ENCODE measurements at places on chromosomes 7 and 10. TPM values are rescaled to one million over a fixed set of nuclear protein-coding genes. Genes with fewer than 3 reads are reported as not detected.

DNA sequence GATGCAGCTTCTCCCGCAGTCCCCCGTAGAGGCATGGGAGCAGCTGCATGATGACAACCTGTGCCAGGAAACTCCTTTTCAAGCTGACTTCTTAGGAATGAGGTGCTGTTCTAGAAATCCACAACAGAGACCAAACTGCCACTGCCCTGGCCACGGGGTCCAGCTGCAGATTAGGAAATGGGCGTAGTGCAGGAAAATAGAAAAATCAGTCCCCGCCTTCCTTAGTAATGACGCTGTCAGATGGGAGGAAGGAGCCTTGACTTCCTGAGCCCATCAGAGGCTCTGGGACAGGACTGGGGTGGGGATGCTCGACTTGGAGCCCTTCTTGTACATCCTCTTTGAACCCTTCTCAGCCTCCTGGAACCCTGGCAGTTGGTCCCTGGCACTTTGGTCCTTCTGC is 227.8 kb upstream of the GRB10 start:
- H3K4me3 ChIP-seq: no peak overlapping the region
- no peaks in the 10 kb centered on the region for H3K36me3 ChIP-seq
- no peaks in the 10 kb centered on the region for H3K4me1 ChIP-seq
- no peak for DNase-seq
- H3K27ac ChIP-seq: no peak overlapping the region

DNA sequence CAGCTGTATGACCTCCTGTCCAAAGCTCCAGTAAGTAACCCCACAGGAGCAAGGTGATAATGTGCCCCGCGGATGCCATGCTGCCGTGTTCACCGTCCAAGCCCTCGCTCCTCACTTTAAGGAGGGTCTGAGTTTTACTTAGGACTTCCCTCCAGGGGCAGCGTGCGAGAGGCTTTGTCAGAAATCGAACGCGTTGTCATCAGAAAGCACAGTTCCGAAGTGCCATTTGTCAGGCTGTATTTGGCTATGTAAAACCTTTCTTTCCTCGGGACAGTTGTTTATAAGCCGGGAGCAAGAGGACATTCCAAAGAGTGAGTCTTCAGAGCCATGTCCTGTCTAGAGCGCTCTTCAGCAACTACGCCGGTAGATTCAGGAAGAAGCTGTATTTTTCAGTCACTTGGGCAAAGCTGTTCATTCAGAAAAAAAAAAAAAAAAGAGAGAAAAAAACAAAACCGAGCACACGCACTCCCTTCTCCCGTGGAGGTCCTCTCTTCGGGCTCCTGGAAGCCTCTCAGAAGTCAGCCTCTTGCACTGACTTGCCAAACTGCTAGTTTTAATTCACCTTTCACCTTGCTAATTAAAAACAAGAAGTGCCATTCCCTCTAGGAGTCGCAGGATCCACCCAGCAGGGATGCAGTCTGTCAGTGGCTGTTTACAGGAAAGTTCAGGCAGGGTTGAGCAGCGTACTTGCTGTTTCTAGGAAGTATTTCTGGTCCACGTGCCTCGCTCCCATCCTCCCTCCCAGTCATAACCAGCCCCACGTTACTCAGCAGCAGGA is at the start of gene SEMA3E:
TSS of gene SEMA3E (minus strand) at position 676 of the 778 bp plus-strand sequence.
- peak within 1 kb of the TSS; percentile 24 for H3K4me3 ChIP-seq
- no peak for DNase-seq
- H3K27ac ChIP-seq: no peak within 1 kb of the TSS
- H3K27me3 ChIP-seq: no peaks in the 10 kb centered on the region

DNA sequence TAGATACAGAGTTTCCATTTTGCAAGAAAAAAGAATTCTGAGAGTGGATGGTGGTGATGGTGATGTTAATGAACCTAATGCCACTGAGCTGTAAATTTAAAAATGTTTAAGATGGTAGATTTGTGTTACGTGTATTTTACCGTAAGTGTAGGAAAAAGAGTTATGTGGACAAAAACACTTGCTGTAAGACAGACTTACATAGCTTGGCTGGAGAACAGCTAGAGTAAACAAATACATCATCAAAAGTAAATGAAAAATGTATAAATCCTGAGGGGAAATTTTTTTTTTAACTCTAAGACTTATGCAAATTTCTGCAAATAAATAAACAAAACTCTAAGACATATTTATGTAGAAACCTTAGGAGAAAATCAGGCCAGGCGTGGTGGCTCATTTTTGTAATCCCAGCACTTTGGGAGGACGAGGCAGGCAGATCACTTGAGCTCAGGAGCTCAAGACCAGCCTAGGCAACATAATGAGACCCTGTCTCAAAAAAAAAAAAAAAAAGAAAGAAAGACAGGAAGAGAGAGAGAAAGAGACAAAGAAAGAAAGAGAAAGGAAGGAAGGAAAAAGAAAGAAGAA is 66.2 kb upstream of the CDK13 start:
- no peaks in the 10 kb centered on the region for H3K4me1 ChIP-seq
- H3K36me3 ChIP-seq: no peaks in the 10 kb centered on the region
- no peak overlapping the region for H3K4me3 ChIP-seq
- no peak overlapping the region for H3K27ac ChIP-seq

GRCh38 chr10:29603223-29603896 is 31.4 kb downstream of the SVIL start:
- H3K36me3 ChIP-seq: no peaks in the 10 kb centered on the region
- DNase-seq: no peak
- no peaks in the 10 kb centered on the region for H3K4me1 ChIP-seq

DNA sequence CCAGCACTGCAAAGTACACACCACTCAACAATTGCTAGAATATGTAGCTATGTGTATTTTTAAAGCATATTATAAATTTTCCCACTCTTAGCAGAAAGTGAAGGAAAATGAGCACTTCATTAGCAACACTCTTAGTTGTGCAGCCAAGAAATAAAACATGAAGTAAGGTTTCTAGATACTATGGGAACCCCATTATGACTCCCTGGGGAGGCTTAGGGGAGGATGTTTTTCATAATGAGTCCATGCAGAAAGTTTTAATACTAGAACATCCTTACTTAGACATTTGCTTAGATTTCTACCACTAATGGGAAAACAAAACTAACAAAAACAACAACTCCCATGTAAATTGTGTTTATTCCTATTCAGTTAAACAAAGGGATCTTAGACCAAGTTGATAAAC is 148.4 kb upstream of the HDAC9 start:
- no peak overlapping the region for H3K27ac ChIP-seq
- no peaks in the 10 kb centered on the region for H3K27me3 ChIP-seq
- no peak for DNase-seq

LIMK1 gene
- total RNA-seq: 31.4 TPM
